Activated CD4-positive, alpha-beta memory T cell treated with anti-CD3 and anti-CD28 coated beads for 36 hours (primary cell): ENCODE measurements at places on chromosomes 6 and 20. TPM values are rescaled to one million over a fixed set of nuclear protein-coding genes. Genes with fewer than 3 reads are reported as not detected.

The BANF2 gene
- total RNA-seq: not detected

The CALHM4 gene
- not detected for total RNA-seq

The AIF1 gene
- 29.0 TPM for total RNA-seq

The MUC21 gene
- not detected for total RNA-seq

The OCSTAMP gene
- total RNA-seq: 0.64 TPM

The TCEA2 gene
- 27.3 TPM for total RNA-seq

The PERP gene
- total RNA-seq: 8.7 TPM

The SLC26A8 gene
- not detected for total RNA-seq

The MCHR2 gene
- total RNA-seq: not detected

The PBOV1 gene
- total RNA-seq: not detected

The MLIP gene
- not detected for total RNA-seq

The SLC22A3 gene
- not detected for total RNA-seq

The ZNF311 gene
- total RNA-seq: 1.3 TPM

The TNFRSF6B gene
- total RNA-seq: not detected

The DYNLT2 gene
- 2.1 TPM for total RNA-seq

The RRBP1 gene
- 32.0 TPM for total RNA-seq

The IMPG1 gene
- total RNA-seq: not detected

The ESR1 gene
- total RNA-seq: 0.10 TPM

The TFAP2D gene
- not detected for total RNA-seq

The LTB gene
- total RNA-seq: 161 TPM

The LY6G6F gene
- not detected for total RNA-seq

The STXBP5 gene
- 21.5 TPM for total RNA-seq

The TEAD3 gene
- 1.8 TPM for total RNA-seq

The TRIM38 gene
- total RNA-seq: 30.8 TPM

The SLC13A3 gene
- total RNA-seq: not detected

The BNIP5 gene
- not detected for total RNA-seq

The ENPP4 gene
- total RNA-seq: 8.8 TPM

The CDSN gene
- not detected for total RNA-seq

The CPXM1 gene
- 2.3 TPM for total RNA-seq

The NTSR1 gene
- total RNA-seq: not detected

The RAET1L gene
- total RNA-seq: not detected

The DEFB132 gene
- not detected for total RNA-seq

The B3GALT4 gene
- total RNA-seq: 5.9 TPM

The BHLHE23 gene
- total RNA-seq: not detected

The SLC4A11 gene
- 1.1 TPM for total RNA-seq

The LY86 gene
- 0.64 TPM for total RNA-seq

The OTOR gene
- total RNA-seq: not detected

The CBFA2T2 gene
- 12.9 TPM for total RNA-seq

The OXT gene
- total RNA-seq: 1.0 TPM

The FABP7 gene
- total RNA-seq: not detected

The FAM217A gene
- not detected for total RNA-seq
